ENCODE measurements at places on chromosomes 4 and X.

GRCh38 chrX:131081772-131082740 is 23.9 kb downstream of the ARHGAP36 start:
- DNase-seq, result no peak

DNA sequence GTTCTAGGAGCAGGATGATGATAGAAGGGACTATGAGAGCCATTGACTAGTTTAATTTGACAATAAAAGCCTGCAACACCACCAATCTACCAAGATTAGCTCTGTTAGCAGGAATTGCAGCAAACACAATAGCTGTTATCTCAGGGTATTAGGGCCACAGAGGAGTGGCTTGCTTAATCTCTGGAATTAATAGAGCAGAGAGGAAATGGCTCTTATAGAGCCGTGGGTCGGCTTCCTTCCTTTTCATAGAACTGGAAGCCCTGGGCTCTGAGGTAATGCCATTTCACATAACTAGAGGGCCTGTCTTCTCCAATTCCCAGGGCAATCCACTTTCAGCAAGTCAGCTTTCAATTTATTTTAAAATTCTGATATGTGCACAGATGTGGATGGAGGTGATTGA is 83.0 kb downstream of the MAMLD1 start:
- no peak for DNase-seq

GRCh38 chrX:141158084-141158483 is 18.8 kb downstream of the LDOC1 start:
- no peak for DNase-seq

GRCh38 chrX:151830911-151831310 is 81.8 kb upstream of the MAGEA4 start:
- no peak for DNase-seq

- no peak for DNase-seq
These were observed 33.8 kb upstream of the ARMCX2 start for GRCh38 chrX:101693476-101693875.

- no peak for DNase-seq
These were observed 2.2 kb downstream of the PLXNA3 start for GRCh38 chrX:154460326-154460725.

DNA sequence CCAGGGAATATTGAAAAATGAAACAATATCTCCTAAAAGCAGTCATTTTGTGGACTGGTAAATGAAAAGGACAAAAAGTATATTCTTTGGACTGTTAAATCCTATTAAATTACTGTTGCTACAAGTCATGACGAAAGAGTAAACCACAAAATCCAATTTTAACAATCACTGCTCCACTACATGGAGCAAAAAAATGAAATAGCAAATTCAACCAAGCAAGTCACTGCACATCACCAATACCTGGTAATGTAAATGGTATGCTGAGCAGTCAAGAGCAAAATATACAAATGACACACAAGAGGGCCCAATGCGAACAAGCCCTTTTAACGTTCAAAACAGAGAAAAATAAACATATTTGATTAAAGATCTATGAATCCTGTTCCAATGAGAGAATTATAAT is 126.2 kb downstream of the KLHL13 start:
- DNase-seq, result no peak

DNA sequence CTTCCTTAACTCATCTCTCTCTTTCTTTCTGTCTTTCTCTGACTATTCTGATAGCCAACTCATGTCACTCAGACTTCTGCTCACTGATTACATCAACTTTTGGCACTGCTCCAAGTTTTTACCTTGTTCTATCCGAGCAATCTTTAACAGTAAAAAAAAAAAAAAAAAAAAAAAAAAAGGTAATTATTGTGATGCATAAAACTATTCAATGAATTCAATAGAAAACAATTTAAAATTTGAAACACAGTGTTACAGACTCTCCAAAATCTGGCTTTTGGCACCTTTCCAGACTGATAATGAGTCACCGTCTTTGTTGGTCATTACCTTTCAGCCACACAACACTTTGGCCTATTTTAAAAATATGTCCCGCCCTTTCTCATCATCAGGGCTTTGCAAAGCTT is 229.5 kb downstream of the GALNTL6 start:
- DNase-seq, result no peak

DNA sequence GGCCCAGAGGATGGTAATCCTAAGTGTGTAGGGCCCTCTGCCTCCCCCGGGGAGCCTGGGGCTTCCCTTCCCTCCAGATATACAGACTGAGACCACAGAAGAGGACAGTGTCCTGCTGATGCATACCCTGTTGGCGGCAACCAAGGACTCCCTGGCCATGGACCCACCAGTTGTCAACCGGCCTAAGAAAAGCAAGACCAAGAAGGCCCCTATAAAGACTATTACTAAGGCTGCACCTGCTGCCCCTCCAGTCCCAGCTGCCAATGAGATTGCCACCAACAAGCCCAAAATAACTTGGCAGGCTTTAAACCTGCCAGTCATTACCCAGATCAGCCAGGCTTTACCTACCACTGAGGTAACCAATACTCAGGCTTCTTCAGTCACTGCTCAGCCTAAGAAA is 1.9 kb downstream of the TRO start:
- DNase-seq, result no peak

GRCh38 chr4:24754571-24754970 is 40.8 kb upstream of the SOD3 start:
- DNase-seq, result no peak

- DNase-seq, result no peak
These were observed 134.6 kb downstream of the GATB start for GRCh38 chr4:151626228-151626627.

- DNase-seq, result no peak
These were observed 28.3 kb downstream of the STK32B start for GRCh38 chr4:5079581-5079980.

GRCh38 chrX:12332786-12333347 is 194.6 kb downstream of the FRMPD4 start:
- no peak for DNase-seq

GRCh38 chr4:189185810-189186432 is 754.8 kb upstream of the FRG1 start:
- no peak for DNase-seq

DNA sequence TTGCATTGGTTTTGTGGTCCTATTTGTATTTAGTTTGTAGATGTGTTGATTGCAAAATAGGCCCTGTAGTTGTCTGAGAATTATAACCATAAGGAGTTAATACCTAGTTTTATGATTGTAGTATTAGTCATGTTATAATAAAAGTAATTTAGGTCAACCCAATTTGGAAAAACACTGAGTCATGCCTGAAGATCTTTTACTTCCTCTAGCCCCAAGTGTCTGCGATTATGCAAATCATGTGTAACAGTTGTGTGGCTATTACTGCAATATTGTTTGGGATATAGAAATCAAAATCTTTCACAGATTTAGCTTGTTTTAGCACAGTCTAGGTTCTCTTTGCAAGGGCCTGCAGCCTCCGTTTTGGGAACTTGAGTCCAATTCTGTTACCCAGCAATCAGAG is 12.6 kb downstream of the SRD5A3 start:
- DNase-seq, result no peak

- no peak for DNase-seq
These were observed 39.5 kb upstream of the RELL1 start for GRCh38 chr4:37725718-37726117.

GRCh38 chr4:182825786-182826185 is 91.4 kb downstream of the DCTD start:
- DNase-seq, result no peak

DNA sequence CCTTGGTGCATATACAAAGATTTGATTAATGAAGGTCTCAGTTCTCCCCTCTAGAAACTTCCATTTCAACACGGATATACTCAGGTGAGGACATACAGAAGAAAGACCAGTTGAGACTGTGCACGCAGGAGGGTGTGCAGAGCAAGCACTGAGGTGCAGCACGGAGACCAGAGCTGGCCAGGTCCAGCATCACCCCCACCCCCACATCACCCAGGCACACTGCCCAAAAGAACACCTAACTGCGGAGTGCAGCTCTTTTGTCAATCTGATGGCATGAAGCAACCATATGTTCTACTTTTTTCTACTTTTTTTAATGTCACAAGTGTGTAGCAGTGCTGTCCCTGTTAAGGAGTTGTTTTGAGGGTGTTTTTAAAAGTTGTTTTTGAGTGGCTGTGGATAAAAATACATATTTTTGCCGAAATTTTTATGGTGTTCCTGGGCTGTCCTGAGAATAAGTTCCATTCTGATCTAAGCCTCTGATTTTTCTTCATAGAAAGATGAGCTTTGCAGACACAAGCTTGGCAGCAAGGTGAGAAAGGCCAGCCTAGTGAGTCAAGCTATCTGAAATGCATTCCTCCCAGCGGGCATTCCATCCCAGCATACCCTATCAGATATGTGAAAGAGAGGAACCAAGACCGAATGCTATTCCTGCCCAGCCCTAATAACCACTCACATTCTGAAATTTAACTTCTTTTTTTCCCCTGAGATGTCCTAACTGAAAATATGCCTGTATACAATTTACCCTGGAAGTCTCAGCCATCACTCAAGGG is 173.7 kb downstream of the PTTG2 start:
- DNase-seq, result no peak

GRCh38 chr4:5018096-5018495 is 1.2 kb downstream of the CYTL1 start:
- DNase-seq, result no peak

- DNase-seq, result no peak
These were observed 8.0 kb downstream of the IBSP start for GRCh38 chr4:87807402-87807801.

DNA sequence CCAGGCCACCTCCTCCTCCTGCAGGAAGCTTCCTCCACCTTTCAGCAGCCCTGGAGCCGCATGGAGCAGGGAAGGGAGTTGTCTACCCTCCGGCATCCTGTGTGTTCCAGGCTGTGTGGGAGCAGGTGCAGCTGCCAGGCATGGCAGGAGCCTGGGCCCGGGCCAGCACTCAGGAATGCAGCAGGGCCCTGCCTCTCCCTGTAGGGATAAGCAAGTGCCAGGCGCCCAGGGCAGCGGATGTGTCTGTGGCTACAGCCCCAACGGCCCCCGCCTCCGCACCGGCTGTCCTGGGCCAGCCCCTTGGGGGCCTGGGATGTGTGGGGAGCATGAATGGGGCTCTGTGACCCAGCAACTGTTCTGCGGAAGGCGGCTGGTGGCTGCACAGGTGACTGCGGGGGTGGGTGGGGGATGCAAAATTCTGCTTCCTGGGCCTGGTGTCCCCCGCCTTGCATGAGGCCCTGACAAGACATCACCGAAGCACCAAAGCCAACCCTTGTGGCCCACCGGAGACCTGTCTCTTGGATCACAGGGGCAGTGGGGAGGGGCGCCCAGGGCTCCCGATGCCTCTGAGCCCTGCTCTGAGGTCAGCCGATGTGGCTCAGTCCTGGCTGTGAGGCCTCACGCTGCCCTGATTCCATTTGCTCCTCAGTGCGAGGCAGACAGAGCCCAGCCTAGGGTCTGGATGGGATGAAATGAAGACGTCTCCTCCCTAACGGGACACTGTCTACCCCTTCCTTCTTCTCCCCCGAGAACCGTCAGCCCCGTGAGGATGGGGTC is 1.4 kb upstream of the DOK7 start:
- DNase-seq, result no peak

- no peak for DNase-seq
These were observed 4.0 kb downstream of the LONRF3 start for GRCh38 chrX:118978451-118978850.

DNA sequence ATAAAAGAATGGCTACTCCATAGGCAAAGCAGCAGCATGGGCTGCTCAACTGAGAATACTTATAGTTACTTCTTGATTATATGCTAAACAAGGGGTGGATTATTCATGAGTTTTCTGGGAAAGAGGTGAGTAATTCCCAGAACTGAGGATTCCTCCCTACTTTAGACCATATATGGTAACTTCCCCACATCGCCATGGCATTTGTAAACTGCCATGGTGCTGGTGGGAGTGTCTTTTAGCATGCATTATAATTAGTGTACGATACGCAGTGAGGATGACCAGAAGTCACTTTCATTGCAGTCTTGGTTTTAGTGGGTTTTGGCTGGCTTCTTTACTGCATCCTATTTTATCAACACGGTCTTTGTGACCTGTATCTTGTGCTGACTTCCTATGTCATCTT is 141.5 kb downstream of the MAGEB17 start:
- no peak for DNase-seq

DNA sequence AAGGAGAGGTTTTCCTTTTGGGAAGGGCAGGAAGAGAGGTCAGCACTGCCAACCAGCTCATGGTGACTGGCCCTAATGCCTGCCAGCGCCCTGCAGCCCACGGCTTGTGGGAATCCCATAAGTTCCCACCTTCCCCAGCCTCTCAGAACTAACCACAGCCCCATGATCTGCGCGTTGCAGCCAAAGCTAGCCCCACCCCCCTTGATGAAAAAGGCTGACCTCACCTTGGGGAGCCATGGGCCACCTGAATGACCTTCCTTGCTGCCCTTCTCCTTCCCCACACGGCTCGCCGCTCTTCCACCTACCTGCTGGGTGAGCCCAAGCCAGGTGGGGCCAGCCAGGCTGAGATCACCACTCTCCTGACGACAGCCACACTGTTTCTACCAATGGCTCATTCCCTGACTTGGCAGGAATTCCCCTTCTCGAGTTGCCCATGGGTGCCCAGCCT is 3.9 kb upstream of the ELF4 start:
- DNase-seq, result no peak

DNA sequence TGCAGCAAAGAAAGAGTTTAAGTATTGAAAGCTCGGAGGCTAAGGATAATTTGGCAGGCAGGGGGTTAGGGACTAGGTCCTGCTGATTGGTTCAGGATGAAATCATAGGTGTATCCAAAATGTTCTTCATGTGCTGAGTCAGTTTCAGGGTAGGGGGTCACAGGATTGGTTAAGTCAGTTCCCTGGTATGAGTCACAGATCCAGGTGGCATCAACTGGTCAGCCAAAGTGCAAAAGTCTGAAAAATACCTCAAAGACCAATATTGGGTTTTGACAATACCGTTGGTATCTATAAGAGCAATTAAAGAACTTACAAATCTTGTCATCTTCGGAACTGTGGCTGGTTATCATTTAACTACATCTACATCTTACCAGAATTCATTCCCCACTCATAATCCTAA is 25.6 kb upstream of the PRDM8 start:
- DNase-seq, result no peak

- DNase-seq, result no peak
These were observed 114.5 kb upstream of the SLIT2 start for GRCh38 chr4:20137176-20137575.

- no peak for DNase-seq
These were observed 265.9 kb upstream of the GK2 start for GRCh38 chr4:79673898-79674297.

- DNase-seq, result no peak
These were observed 6.4 kb downstream of the LRPAP1 start for GRCh38 chr4:3525532-3526430.

- no peak for DNase-seq
These were observed 24.5 kb upstream of the KDM5C start for GRCh38 chrX:53249408-53250042.

- no peak for DNase-seq
These were observed 752.5 kb upstream of the PCDH10 start for GRCh38 chr4:132396636-132397035.

GRCh38 chrX:42954880-42955279 is 176.9 kb upstream of the PPP1R2C start:
- no peak for DNase-seq

- no peak for DNase-seq
These were observed 453.0 kb downstream of the CENPC start for GRCh38 chr4:67092351-67092750.

Data from stimulated activated CD4-positive, alpha-beta T cell treated with anti-CD3 and anti-CD28 coated beads, TNF-alpha, amount 100 ng/mL, for 48 hours (primary cell).